Activated CD4-positive, alpha-beta T cell treated with anti-CD3 and anti-CD28 coated beads, Interleukin-2, amount 50 U/mL, for 1 hour (primary cell): ENCODE measurements at places on chromosomes 4 and X.

DNA sequence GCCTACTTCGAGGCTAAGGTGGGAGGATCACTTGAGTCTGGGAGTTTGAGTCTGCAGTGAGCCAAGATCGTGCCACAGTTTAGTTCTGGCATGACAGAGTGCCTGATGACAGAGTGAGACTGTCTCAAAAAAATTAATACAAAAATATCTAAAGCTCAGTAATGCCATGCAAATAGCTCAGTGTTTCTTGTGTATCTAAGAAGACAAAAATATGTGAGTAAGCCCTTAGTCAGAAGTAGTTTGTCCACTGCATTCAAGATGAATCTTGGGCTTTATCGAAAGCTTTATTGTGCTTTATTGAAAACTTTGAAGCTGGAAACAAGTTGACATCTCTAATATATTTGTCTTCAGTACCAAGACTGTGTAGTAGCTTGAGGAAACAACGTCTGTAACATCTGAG lies 115.9 kb downstream of the GPAT3 start:
- no peak for DNase-seq

DNA sequence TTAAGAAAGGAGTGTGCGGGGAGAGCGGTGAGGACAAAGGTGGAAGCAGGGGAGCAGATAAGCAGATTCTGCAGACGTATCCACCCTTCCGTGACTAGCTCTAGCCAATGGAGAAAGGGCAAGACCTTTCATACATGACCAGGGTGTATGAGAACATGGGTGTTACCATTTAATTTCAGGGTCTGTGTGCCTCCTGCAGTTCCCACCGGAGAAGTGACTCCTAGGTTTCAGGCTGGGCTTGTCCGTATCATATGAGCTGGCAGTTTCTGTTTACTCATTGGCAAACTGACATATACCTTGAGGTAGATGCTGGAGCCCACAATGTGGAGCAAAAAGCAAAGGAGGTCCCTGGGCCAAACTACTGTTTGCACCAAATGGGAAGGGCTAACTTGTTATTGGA lies 6.8 kb downstream of the RBM47 start:
- DNase-seq, result no peak

- no peak for DNase-seq
Measured at GRCh38 chrX:110133735-110134370, 130.9 kb downstream of the TMEM164 start.

GRCh38 chrX:115940348-115940747 lies 230.2 kb upstream of the AGTR2 start:
- no peak for DNase-seq

- DNase-seq, result no peak
Measured at GRCh38 chr4:15198070-15198727, 195.9 kb downstream of the CPEB2 start.

DNA sequence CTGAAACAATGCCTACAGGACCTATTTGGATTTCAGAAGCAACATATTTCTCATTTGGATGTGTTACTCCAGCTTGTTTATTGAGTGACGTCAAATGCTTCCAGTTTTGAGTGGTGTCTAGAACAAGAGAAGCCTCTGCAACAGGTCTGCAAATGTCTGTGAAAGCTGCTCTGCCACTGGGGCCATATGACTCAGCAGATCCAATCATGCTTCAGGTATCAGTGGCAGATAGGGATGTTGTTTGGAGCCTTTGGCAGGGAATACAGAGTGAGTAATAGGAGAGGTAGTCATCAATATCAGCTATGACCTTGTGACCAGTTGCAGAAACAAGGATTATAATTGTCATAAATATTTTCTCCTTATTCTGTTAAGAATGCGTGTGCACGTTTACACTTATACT lies 141.1 kb upstream of the ZXDA start:
- no peak for DNase-seq

- DNase-seq, result no peak
Measured at GRCh38 chr4:126859314-126859713, 773.4 kb upstream of the INTU start.

DNA sequence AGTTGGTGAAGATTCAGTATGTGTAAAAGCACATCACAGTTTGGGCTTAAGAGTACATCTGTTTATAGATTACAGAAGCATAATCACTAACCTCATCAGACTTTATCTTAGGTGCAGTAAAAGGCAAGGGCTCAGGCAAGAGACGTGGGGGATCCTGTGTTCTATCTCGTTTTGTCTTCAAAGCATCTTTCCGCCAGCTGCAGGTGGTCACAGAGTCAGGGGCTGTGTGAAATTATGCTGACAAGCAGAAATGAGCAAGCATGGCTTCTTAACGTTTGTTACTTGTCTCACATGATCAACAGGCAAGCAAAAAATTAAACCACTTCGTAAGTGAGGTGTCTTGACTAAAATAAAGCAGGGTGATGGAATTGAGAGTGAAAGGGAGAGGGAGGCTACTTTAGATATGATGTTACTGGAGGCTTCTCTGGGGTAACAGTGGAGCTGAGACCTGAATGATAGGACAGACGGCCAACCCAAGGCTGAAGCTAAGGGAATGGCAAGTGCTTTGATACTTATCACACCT lies 1.4 kb upstream of the TEC start:
- DNase-seq, result no peak

DNA sequence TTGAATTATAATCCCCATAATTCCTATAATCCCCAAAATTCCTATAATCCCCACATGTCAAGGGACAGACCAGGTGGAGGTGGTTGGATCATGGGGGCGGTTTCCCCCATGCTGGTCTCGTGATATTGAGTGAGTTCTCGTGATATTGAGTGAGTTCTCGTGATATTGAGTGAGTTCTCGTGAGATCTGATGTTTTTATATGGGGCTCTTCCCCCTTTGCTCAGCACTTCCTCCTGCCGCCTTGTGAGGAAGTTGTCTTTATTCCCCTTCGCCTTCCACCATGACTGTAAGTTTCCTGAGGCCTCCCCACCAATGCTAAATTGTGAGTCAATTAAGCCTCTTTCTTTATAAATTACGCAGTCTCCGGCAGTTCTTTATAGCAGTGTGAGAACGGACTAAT lies 36.6 kb upstream of the GPR78 start:
- DNase-seq, result no peak
